Left kidney (tissue), 8 donors: ENCODE measurements at places on chromosomes 3 and 15. TPM values are rescaled to one million over a fixed set of nuclear protein-coding genes. Genes with fewer than 3 reads are reported as not detected.
A peak's percentile ranks its signal among the peaks of the same experiment; 100 is the strongest.

DNA sequence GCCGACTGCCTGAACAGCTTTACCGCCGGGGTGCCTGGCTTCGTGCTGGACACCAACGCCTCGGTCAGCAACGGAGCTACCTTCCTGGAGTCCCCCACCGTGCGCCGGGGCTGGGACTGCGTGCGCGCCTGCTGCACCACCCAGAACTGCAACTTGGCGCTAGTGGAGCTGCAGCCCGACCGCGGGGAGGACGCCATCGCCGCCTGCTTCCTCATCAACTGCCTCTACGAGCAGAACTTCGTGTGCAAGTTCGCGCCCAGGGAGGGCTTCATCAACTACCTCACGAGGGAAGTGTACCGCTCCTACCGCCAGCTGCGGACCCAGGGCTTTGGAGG lies 815 bp downstream of the SPINT1 start:
- DNase-seq, result no peak

- no peak for DNase-seq
Measured at GRCh38 chr3:13016083-13016720, 57.0 kb downstream of the IQSEC1 start.

DNA sequence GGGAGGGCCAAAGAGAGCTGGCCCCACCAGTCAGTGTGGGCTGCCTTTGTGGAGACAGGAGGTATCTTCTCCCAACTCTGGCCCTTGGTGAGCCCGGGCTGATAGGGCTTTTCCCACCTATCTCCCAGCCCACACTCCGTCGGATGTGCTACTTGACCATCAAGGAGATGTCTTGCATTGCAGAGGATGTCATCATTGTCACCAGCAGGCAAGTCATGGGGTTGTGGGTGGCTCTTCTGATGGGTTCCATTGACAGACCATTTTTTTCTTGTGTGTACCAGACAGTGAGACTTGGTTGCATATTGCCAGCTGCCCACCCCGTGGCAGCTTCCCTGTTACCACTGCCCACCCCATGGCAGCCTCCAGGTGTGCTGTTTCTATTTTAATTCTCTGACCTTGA lies 3.3 kb downstream of the COPG1 start:
- DNase-seq, result no peak

FMN1 gene
- 23.1 TPM for polyA plus RNA-seq

- peak; percentile 71 for DNase-seq
Measured at GRCh38 chr3:126394179-126394976, at the start of gene CFAP100. Gene CFAP100, plus strand, starts transcription at chr3:126394909. Its CDS starts 1,092 bp downstream, at chr3:126396001.

DNA sequence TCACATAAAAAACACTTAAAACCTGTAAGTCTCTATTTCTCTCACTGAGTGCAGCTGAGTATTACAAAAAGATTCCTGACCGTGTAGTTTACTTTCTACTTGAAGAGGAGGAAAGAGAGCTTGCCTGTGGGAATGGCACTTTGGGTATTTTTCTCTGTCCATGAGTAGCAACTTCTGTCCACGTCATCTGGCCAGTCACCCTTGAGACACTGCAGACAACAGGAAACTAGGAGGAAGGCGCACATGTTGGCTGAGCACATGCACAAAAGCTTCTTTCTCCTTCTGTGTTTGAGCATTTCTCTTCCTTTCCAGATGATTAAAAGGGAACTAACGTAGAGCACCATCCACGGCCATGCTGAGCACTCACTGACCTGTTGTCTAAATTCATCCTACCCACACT lies 19.7 kb downstream of the STARD5 start:
- DNase-seq, result no peak

- DNase-seq, result peak; percentile 82
Measured at GRCh38 chr3:64187065-64187959, 38.0 kb downstream of the PRICKLE2 start.

ILDR1 gene
- polyA plus RNA-seq, result 7.4 TPM

- no peak for DNase-seq
Measured at GRCh38 chr15:51589881-51590568, 32.5 kb downstream of the DMXL2 start.

DNA sequence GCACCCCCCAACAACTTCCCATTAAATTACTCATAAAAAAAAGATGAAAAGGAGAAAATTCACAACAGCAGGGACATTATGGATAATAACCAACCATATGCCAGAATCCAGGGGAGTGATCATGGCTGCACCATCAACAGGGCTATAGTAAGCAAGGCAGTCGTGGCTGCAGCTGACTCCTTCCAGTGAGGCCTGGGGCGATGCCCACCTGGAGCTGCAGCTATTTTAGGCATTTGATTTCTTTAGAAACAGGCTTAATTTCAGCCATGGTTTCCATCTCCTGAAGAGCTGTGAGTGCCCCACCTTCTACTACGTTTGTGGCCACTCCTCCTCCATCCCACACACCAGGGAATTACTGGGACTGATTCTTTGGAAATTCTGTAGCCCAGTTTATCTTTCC lies 84.0 kb downstream of the MINAR1 start:
- DNase-seq, result no peak

GRCh38 chr3:59289831-59290230 lies 240.0 kb upstream of the CFAP20DC start:
- no peak for DNase-seq

- DNase-seq, result no peak
Measured at GRCh38 chr15:60544581-60545264, 65.8 kb upstream of the ICE2 start.

GRCh38 chr15:39778021-39778420 lies 4.6 kb downstream of the FSIP1 start:
- DNase-seq, result peak; percentile 47

DNA sequence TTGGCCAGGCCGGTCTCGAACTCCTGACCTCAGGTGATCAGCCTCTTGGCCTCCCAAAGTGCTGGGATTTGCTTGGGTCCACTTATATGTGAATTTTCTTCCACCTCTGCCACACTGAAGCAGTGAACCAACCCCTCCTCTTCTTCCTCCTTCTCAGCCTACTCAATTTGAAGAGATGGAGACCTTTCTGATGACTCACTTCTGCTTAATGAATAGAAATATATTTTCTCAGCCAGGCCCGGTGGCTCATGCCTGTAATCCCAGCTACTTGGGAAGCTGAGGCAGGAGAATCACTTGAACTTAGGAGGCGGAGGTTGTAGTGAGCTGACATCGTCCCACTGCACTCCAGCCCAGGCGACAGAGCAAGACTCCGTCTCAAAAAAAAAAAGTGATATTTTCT lies 46.8 kb upstream of the GATM start:
- no peak for DNase-seq

DNA sequence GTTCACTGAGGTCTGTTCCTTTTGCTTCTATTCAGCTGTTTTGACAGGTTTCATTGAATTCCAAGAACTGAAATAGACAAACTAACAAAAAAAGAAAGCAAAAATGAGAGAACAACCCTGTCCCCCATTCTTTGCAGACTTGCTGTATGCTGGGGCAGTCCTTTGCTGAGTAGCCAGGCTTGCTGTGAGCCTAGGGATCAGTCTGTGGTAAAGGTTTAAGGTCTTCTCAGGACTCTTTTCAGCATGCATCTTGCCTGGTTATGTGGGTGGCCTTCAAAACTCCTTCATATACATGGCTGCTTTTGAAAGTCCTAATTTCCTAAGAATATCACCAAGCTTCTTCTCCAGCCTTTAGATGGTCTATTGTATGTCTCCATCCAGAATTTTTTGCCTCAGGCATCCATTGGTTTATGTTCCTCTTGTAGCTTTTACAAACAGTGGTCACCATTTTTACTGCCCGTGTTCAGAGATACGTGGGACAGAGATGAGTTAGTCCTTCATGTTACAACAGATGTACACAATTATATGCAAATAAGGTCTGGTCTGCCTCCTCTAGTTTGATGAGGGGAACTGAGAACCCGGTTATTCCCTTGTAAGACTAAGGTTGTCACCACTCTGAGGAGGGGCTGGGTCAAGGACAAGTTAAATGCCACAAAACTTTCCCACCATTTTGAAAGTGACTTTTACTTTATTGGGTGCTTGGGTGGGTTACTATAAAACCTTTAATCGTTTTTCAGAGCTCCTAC lies 41.4 kb downstream of the SACM1L start:
- DNase-seq, result no peak

DNA sequence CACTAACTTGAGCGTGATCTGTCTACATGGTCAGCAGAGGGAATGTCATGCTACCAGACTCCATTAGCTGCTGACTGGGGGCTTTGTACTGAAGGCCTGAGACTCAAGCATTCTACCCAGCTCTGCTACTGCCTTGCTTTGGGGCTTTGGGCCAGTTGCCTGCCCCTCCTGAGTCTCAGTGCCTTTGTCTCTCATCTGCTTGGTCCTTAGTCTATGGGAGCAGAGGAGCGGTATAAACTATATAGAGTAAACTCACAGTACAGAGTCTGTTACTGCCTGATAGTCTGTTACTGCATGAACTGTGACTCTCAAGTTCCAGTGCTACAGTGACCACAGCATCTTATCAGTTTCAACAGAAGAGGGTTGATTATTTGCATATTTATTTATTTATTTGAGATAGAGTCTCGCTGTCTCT lies 38.5 kb upstream of the C15orf39 start:
- DNase-seq, result no peak

SLC25A36 gene
- polyA plus RNA-seq, result 210 TPM

- no peak for DNase-seq
Measured at GRCh38 chr15:31257286-31257685, 69.3 kb upstream of the KLF13 start.

KLF15 gene
- polyA plus RNA-seq, result 11.3 TPM

CCDC80 gene
- 97.9 TPM for polyA plus RNA-seq

- DNase-seq, result no peak
Measured at GRCh38 chr15:100096248-100096600, 245.6 kb downstream of the ADAMTS17 start.

DNA sequence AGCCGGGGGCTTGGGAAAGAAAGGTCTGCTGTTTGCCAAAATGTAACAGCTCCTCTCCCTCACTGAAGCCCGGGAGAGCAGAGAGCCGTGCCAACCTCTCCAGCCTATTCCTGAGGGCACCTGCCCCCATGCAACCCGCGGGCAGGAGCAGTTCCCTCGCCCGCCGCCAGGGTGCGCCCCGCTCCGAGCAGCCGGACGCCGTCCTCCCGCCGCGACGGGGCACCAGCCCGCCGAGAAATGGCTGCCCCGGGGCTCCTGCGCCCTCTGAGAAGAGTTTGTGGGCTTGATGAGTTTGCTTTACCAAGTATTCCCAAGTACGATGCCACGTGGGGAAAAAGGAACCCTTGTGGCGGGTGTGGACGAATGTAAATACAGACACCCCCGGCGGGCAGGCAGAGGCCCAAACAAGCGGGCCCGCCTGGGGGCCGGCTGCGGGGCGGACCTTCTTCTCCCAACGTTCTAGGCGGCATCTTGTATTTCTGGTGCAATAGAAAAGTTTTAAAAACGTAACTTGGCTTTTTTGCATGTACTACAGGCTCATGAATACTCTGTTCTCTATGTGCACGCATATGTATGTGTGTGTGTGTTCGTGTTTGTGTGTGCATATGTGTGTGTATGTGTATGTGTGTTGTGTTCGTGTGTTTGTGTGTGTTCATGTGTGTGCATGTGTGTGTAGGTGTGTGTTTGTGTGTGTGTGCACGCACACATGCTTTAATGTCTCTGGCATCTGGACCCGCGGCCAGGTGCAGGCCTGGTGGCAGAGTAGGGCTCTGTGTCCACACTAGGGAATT lies 162.9 kb downstream of the CHSY1 start:
- DNase-seq, result no peak

TICRR gene
- 17.9 TPM for polyA plus RNA-seq

DNA sequence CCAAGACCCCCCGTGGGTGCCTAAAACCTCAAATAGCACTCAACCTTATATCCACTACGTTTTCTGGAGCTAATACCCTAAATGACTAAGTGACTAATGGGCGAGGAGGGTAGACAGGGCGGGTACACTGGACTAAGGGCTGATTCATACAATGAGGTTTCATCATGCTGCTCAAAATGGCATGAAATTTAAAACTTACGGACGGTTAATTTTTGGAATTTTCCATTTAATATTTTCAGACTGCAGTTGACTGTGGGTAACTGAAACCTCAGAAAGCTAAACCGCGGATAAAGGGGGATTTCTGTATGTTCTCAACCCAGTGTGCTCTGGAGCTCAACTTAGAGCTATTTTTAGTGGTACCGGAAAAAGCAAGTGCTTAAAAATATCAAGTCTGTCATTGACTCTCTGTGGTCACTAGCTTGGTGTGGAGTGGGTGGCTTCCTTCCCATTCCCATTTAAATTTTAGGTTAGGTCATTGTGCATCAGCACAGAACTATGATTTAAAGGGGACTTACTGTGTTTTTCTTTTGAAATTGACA lies 72.9 kb downstream of the LRRC28 start:
- no peak for DNase-seq
